Suprapubic skin (tissue), 4 donors: ENCODE measurements at places on chromosomes 11 and 22. TPM values are rescaled to one million over a fixed set of nuclear protein-coding genes. Genes with fewer than 3 reads are reported as not detected.

DNA sequence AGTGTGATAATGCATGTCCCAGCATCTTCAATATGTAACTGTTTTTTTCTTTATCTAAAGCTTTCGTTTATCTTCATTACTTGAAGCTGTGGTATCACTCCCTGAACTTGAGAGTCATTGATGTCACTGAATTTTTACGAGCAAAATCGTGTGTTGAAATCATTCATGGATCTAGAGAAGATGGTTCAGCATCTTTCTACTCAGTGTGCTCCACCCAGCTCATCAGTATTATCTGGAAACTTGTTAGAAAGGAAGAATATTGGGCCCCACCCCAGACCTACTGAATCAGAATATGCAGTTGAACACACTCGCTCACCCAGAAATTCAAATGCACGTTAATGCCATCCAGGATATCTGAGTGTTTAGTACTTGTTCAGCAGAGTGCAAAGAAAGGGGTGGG lies 8.3 kb downstream of the CDON start:
- DNase-seq = no peak

DNA sequence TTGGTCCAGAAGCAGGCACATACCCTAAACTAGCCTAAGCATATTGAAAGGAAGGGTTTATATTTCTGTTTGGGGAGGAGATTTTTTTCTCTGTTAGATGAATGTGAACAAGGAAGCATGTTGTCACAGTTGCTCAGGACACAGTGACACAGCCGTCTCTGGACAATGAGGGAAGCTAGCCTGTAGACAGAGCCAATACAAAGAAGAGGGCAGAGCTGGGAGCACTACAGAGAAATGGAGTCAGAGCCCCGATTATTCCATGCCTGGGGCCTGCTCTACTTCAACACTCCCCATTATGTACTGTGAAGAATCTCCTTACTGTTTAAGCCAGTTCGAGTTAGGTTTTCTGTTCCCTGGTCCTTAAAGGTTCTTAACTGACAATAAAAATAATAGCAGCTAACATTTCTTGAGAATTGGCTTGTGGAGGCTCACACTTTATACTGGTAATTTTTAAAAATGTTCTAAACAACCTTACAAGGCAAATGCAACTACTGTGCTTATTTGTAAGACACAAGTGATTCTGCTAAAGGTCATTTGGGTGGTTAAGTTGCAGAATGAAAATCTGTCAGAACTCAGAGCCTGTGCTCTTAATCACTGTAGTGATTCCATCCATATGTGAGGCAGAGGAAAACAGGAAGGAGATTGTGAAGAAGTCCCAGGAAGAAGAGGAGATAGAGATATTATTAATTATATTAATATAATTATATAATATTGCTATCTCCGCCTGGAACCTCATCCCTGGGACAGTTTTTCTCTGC lies 58.8 kb upstream of the RRAS2 start:
- no peak for DNase-seq

GRCh38 chr22:30481711-30482110 lies 9.9 kb upstream of the SEC14L3 start:
- DNase-seq = no peak

The MTCH2 gene
- 57.0 TPM for total RNA-seq

GRCh38 chr11:123227763-123228495 lies 32.9 kb upstream of the CLMP start:
- no peak for DNase-seq

DNA sequence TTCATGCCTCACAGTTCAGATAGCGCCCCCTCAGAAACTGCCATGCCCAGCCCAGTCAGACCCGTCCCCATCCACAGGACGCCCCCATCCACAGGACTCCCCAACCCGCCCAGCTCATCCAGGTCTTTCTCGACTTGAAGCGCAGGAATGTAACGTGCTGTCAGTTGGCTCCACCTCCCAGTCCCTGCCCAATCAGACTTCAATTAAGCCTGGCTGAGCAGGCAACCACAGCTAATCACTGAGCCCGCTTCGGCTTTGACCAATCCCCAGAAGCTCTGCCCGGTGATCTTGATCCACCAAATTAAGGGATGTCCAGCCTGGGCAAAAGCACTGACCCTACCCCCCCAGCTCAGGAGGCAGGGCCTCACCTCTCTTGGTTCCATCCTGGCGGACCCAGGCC lies 10.5 kb upstream of the MFNG start:
- no peak for DNase-seq

- DNase-seq = no peak
Measured at GRCh38 chr11:5380740-5381342, 2.8 kb upstream of the OR51M1 start.

DNA sequence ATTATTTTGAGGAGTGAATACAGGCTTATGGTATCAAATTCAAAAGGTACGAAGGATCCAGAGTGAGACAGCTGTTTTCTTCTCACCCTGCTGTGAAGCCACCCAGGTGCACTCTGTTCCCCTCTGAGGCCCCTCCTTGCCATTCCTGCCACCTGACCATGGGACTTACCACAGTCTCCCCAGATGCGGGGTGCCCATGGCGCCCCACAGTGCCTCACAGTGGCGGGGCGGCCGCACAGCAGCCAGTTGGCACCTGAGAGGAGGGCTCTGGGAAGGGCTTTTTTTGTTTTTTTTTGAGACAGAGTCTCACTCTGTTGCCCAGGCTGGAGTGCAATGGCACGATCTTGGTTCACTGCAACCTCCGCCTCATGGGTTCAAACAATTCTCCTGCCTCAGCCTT lies 151.7 kb downstream of the CEP164 start:
- DNase-seq = no peak
